NCI-H1436 treated with DMSO at 0.1 percent for 48 hours (cell line): ENCODE measurements at places on chromosomes 4 and X.

DNA sequence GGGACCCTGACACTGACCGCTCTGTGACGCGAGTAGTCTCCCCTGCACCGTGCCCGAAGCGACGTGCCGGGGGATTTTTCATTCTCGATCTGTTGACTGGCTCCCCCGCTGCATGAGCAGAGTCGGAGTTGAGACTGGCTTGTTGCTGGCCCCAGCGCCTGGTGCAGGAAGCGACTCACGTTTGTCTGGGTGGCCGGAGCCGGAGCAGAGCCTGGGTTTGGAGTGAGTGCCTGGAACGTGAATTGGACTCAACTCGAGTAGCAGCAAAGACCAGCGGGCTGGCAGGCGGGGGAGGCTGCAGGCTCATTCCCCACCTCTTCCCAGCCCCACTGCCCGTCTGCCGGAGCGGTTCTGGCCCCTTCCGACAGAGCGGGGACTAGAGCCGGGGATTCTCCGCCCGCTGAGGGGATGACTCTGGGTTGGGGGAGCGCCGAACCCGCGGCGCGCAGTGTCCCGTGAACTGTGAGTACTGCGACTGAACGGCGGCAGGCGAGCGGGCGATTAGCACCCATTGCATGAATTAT is 554 bp downstream of the PCDH7 start:
- no peak for DNase-seq

DNA sequence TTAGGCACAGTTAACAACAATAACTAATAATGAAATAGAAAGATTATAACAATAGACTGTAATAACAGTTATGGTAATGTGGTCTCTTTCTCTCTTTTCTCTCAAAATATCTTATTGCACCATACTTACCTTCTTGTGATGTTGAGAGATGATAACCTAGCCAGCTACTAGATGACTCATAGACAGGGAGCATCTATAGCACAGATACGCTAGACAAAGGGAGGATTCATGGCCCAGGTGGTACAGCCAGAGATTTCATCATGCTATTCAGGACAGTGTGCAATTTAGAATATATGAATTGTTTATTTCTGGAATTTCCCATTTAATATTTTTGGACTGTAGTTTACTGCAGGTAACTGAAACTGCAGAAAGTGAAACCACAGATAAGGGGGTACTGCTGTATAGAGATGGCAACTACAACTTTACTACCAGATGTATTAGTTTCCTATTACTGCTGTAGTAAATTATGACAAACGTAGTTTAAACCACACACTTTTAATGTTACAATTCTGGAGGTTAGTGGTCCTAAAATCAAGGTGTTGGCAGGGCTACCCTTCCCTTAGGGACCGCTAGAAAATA is 41.8 kb upstream of the MAGED1 start:
- no peak for DNase-seq

DNA sequence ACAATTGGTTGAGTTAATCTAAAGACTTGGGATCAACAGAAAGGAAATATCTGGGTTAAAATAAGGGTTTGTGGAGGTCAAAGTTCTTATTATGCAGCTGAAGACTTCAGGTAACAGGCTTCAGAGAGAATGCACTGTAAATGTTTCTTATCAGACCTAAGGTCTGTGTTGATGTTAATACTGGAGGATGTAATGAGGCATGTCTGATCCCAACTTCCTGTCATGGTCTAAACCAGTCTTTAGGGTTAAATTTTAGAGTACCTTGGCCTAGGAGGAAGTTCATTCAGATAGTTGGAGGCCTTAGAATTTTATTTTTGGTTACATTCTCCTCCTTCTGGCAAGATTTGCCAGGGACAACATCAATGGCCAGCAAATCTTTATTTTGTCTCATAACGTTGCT is 72.1 kb upstream of the GC start:
- no peak for DNase-seq

DNA sequence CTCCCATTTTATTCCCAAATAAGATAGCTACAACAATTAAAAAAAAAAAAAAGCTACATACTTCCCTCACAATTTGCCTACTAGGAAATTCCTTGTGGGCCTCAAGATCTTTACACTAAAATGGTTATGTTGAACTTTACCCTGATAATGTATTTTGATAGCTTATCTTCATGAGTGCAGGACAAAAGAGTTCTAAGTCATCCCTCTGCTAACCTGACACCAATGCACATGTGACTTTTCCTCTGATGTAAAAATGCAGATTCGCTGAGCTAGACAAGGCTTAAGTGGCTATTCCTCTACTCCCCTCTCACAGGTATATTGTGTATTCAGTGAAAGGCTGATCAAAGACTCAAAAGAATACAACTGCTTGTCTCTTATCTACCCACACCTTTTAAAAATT is 22.5 kb downstream of the ELF2 start:
- DNase-seq: no peak

GRCh38 chr4:90960433-90960832 is 833.2 kb downstream of the CCSER1 start:
- no peak for DNase-seq

DNA sequence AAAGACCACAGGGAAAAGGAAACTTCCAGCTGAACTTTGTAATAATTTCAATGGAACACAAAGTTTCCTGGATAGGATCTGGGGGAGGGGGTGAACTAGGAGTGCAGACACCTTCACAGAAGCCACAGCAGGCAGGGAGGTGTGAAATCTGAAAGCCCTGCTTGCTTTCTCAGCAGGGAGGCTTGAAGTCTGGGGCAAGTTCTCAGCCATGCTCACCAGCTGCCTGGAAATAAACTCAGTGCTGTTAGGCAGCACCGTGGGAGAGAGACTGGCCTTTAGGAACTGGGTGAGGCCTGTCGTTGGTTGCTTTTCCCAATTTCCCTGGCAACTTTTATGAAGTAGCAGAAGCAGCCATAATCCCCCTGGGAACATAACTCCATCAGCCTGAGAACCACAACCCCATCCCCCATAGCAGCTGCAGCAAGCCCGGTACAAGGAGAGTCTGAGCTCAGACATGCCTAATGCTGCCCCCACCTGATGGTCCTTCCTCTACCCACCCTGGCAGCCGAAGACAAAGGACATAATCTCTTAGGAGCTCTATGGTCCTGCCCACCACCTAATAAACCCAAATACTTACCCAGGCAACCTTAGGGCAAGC is 39.2 kb upstream of the NMU start:
- no peak for DNase-seq

GRCh38 chrX:115260330-115260729 is 26.4 kb upstream of the LRCH2 start:
- DNase-seq: no peak

- DNase-seq: no peak
Observed at GRCh38 chr4:121939690-121940089, 12.2 kb downstream of the TRPC3 start.

- DNase-seq: no peak
Observed at GRCh38 chr4:179361978-179362486, 1919.8 kb upstream of the AGA start.

GRCh38 chr4:40908702-40909362 is 159.1 kb downstream of the NSUN7 start:
- DNase-seq: peak; percentile 18

- no peak for DNase-seq
Observed at GRCh38 chrX:115553171-115553570, 7.8 kb upstream of the PLS3 start.

GRCh38 chrX:103629318-103630170 is 769 bp downstream of the TCEAL1 start:
- peak; percentile 12 for DNase-seq

GRCh38 chrX:78327370-78328086 is at the start of gene CYSLTR1:
TSS of gene CYSLTR1 (minus strand) at chrX:78327611. CDS start at chrX:78273746, 53,865 bp downstream.
- no peak for DNase-seq

DNA sequence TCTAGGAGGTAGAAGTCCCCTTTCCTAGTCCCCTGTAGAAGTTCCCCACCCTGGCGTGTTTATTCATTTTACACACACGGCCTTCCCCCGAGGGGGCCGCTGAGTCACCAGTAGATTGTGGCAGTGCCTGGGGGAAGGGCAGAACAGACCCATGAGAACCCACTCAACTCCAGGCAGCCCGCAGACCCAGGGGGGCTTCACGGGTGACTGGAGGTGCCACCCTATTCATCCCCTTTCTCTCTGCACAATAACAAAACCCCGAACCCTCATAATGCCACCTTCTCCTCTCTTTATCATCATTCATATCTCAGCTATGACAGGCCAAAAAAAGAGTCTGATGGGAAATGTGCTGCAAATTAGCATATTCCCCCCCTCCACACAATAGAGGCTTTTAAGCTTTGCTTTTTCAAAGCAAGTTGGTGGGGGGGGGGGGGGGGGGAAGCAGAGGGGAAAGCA is 20.4 kb upstream of the GPM6B start:
- no peak for DNase-seq

DNA sequence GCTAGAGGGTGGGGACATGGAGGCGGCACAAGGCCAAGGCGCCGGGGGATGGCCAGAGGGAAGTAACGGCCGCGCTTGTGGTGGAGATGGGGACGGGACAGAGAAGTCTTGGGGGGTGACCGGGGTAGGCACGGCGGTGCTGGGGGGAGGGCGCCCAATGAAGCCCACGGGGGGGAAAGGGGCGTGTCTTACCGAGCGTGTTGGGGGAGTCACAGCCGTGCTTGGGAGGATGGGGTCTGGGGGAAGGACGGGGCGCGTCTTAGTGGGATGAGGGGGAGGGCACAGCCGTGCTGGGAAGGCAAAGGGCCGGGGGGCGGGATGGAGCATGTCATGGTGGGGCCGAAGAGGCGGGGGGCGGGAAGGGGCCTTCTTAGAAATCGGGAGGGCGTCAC is 952 bp downstream of the ARSD start:
- DNase-seq: no peak

- DNase-seq: no peak
Observed at GRCh38 chrX:153478746-153479145, 8.4 kb upstream of the HAUS7 start.

GRCh38 chr4:154084864-154085263 is 296.0 kb upstream of the SFRP2 start:
- DNase-seq: no peak

DNA sequence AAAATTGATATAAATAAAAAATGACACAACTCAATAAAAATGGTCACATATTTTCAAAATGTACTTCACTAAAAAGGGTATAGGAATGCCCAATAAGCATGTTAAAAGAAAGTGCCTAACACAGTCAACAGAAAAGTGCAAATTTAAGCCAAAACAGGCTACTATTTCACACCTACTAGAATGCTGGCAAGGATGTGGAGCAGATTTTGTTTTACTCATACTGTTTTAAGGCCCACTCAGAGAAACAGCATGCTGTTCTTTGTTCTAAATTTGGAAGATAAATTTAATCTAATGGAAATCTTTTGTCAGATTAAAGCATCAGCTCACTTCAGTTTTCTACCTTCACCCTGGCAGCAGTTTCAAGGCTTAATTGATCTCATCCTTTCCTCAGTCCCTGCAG is 576.8 kb upstream of the HS3ST1 start:
- no peak for DNase-seq

DNA sequence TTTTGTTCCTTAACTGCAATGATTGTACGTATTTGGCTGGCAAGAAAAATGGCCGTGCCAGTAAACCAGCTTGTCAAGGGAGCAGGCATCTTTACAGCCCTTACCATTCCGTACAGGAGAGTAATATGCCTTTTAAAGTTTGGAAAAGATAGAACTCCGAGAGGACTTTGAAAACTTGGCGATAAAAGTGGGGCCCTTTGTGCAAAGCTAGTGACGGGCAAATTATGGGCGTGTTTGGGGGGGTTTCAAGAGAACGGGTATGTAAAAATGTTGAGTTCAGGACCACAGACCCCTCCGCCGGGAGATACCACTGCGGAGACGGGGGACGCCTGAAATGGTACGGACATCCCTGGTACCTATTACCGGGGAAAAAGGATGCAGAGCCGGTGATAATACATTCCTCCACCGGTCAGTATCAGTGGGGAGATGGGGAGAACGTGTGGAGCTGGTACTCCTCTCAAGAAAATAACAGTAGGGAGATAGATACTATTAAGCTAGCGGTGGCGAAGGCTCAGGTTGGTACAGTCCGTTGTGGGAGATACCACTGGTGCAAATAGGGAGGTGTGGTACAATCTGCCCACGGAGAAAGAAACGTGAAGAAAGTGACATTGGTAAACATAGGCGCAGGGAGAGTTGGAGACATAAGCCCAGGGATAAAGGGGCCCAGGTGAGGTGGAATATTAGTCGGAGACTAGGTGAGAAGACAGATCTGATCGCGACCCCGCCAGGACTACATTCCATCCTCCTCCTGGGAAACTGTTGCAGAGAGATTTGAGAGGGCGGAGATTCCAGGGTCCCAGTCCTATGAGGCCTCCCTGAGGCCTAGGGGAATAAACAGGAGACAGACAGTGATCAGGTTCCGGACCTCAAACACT is 14.5 kb downstream of the SPACA5 start:
- peak; percentile 42 for DNase-seq
